ENCODE measurements at places on chromosomes 1 and 21.
A peak's percentile ranks its signal among the peaks of the same experiment; 100 is the strongest.

DNA sequence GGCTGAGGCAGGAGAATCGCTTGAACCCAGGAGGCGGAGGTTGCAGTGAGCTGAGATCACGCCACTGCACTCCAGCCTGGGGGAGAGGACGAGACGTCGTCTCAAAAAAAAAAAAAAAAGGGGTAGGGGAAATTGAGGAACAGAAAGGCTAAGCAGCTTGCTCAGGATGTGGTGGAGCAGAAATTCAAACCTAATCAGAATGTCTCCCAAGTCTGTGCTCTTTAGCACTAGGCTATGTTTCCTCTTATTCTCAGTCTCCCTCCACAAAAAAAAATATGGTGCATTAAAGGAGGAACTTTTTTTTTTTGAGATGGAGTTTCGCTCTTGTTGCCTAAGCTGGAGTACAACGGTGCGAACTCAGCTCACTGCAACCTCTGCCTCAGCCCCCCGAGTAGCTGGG, 114.2 kb downstream of the SLC16A1 start:
- no peak for DNase-seq

DNA sequence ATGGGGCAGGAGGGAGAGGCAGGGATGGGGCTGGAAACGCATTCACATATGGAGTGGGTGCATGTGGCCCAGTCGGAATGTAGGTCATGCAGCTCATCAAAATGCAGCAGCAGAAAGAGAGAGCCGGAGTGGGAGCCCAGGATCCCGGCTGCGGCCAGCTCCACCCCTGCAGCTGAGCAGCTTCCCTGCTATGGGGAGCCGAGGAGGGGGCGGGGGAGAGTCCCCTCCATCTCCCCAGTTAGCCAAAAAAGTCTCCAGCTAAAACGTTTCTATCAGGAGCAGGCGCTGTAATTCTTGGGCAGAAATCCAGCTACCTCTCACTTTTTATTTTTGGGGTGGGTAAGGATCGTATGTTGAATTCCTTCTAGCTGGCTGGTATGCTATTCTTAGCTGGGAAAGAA, 39.7 kb downstream of the MRPL37 start:
- no peak for DNase-seq

DNA sequence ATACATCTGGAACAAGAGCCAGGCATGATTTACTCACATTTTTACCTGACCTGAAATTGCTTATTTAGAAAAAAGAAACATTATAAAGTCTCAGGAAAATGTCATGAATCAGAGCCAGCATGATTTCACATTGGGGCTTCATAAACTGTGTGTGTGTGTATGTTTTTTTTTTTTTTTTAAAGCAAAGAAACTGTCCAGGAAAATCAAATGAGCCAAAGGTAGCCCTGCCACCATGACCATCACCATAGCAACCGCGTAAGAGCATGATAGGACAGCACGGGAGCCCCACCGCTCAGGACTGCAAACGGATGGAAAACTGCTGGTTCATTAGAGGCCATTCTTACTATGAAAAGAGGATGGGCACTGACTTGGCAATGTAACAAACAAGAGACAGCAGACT, 139.2 kb downstream of the NTMT2 start:
- DNase-seq: no peak

- DNase-seq: no peak
Observed at GRCh38 chr1:1630965-1631781, 800 bp upstream of the MMP23B start.

- peak; percentile 83 for DNase-seq
Observed at GRCh38 chr1:230868736-230869385, 540 bp upstream of the C1orf198 start.

Measured in WERI-Rb-1 (cell line).